ENCODE measurements at places on chromosomes 2 and 18. TPM values are rescaled to one million over a fixed set of nuclear protein-coding genes. Genes with fewer than 3 reads are reported as not detected.

TRAF3IP1 gene
- 12.2 TPM for total RNA-seq

TTC32 gene
- total RNA-seq: 18.8 TPM

RETREG2 gene
- total RNA-seq: 78.6 TPM

TTN gene
- total RNA-seq: 4.5 TPM

ANKRD53 gene
- 2.5 TPM for total RNA-seq

LCT gene
- total RNA-seq: 0.06 TPM

CACNB4 gene
- 22.3 TPM for total RNA-seq

PREB gene
- 27.1 TPM for total RNA-seq

- peaks cover 6% of the 10 kb centered on the region for H3K4me1 ChIP-seq
- H3K27me3 ChIP-seq: no peaks in the 10 kb centered on the region
- H3K36me3 ChIP-seq: no peaks in the 10 kb centered on the region
- no peak for DNase-seq
Measured at GRCh38 chr2:113167115-113167932, 6.4 kb upstream of the PSD4 start.

GRCh38 chr18:66523219-66523991 lies 80.5 kb downstream of the CDH19 start:
- H3K27me3 ChIP-seq: no peaks in the 10 kb centered on the region
- no peaks in the 10 kb centered on the region for H3K36me3 ChIP-seq
- DNase-seq: no peak
- H3K4me3 ChIP-seq: no peak overlapping the region
- H3K27ac ChIP-seq: no peak overlapping the region

DNA sequence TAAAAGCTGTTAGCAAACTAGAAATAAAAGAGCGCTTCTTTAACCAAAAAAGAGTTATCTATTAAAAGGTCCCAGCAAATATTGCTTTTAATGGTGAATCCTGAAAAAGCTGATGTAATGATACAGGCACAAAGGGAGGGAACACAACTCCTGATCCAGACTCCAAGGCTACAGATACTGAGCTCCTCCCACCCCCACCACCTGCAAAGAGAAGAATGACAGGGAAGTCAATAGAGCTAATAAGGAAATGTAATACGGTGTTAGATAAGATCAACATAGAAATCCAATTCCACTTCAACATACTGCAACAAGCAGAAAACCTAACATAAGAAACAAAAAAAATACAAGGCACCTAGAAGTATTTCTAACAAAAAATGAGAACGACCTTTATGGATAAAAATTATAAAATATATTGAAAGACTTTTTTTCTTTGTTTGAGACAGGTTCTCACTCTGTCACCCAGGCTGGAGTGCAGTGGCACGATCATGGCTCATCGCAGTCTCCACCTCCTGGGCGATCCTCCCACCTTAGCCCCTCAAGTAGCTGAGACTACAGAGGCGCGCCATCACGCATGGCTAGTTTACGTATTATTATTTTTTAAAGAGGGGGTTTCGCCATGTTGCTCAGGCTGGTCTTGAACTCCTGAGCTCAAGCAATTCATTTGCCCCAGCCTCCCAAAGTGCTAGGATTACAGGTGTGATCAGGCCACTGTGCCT lies 192.2 kb downstream of the HDAC4 start:
- peaks cover 3% of the 10 kb centered on the region for H3K36me3 ChIP-seq
- H3K27ac ChIP-seq: no peak overlapping the region
- no peak for DNase-seq
- no peak overlapping the region for H3K4me3 ChIP-seq
- peaks cover 50% of the 10 kb centered on the region for H3K4me1 ChIP-seq

GRCh38 chr2:60671966-60672365 lies 84.1 kb upstream of the PAPOLG start:
- H3K27ac ChIP-seq: no peak overlapping the region
- no peaks in the 10 kb centered on the region for H3K4me1 ChIP-seq
- no peak overlapping the region for H3K4me3 ChIP-seq
- H3K36me3 ChIP-seq: no peaks in the 10 kb centered on the region
- no peaks in the 10 kb centered on the region for H3K27me3 ChIP-seq
- no peak for DNase-seq

GRCh38 chr2:144886862-144887261 lies 366.9 kb upstream of the ZEB2 start:
- H3K4me3 ChIP-seq: no peak overlapping the region
- no peaks in the 10 kb centered on the region for H3K36me3 ChIP-seq
- DNase-seq: peak; percentile 12
- no peaks in the 10 kb centered on the region for H3K27me3 ChIP-seq
- H3K4me1 ChIP-seq: no peaks in the 10 kb centered on the region
- H3K27ac ChIP-seq: no peak overlapping the region

GRCh38 chr2:194907569-194907968 lies 749.5 kb upstream of the SLC39A10 start:
- no peaks in the 10 kb centered on the region for H3K36me3 ChIP-seq
- H3K27me3 ChIP-seq: no peaks in the 10 kb centered on the region
- H3K4me3 ChIP-seq: no peak overlapping the region
- no peak overlapping the region for H3K27ac ChIP-seq
- no peaks in the 10 kb centered on the region for H3K4me1 ChIP-seq

DNA sequence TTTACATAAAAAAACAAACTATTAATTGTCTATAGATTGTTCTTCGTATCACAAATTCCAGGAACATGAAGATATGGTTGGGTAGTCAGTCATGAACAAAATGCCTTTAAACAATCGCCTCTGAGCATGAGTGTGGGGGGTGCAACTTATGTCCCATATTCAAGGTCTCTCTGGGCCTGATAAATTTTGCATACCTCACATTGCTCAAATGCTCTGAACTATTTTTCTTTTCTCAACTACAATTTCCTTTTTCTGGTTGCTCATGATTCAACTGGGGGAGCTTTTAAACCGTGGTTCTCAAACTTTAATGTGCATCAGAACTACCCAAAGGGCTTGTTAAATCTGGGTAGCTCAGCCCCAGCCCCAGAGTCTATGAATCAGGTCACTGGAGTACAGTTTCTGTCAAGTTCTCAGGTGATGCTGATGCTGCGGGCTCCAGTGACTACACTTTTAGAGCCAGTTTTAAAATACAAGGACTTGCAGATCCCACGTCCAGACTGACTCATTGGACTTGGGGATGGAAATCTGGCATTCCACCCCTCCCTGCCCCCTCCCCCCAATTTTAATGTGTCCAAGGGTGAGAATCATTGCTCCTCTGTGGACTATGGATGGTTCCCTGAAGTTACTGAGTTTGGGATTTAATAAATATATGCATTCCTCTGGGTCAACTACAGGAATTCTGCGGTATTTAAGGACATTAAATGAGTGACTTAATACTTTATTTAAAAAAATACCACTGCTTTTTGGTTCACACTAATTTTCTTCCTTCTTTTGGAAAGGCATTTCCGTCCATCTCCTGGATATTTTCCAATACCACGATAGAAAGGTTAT lies 1.5 kb upstream of the GPD2 start:
- DNase-seq: no peak
- peaks cover 12% of the 10 kb centered on the region for H3K4me1 ChIP-seq
- H3K27me3 ChIP-seq: no peaks in the 10 kb centered on the region
- no peaks in the 10 kb centered on the region for H3K36me3 ChIP-seq

DNA sequence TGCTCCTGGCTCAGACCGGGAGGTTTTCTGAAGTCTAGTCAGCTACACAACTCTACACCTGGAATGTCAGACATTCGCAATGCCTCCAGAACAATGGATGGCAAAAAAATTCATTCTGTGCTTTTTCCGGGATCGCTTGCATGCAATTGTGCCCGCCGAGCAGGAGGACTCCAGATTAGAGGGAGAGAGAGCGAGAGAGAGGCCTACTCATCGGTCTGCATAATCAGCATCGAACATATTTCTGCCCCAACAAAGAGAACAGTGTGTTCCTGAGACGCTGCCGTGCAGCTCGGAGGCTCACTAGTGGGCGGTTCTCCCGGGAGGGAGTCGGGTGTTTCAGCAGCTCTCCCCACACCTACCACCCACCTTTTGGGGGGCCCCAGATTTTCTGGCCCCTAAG lies 117.1 kb downstream of the KLHL29 start:
- H3K27ac ChIP-seq: peak overlapping the region; percentile 63
- no peak overlapping the region for H3K4me3 ChIP-seq
- DNase-seq: no peak
- no peaks in the 10 kb centered on the region for H3K27me3 ChIP-seq

- H3K4me3 ChIP-seq: no peak overlapping the region
- H3K27ac ChIP-seq: no peak overlapping the region
- peak; percentile 71 for DNase-seq
- H3K36me3 ChIP-seq: no peaks in the 10 kb centered on the region
- H3K27me3 ChIP-seq: peaks cover 100% of the 10 kb centered on the region
Measured at GRCh38 chr2:161418715-161419637, 2.9 kb downstream of the TBR1 start.

GRCh38 chr2:166568409-166568808 lies 74.4 kb upstream of the SCN7A start:
- H3K4me1 ChIP-seq: no peaks in the 10 kb centered on the region
- DNase-seq: no peak
- no peak overlapping the region for H3K27ac ChIP-seq
- no peaks in the 10 kb centered on the region for H3K27me3 ChIP-seq

- H3K36me3 ChIP-seq: no peaks in the 10 kb centered on the region
- H3K27ac ChIP-seq: no peak overlapping the region
- no peaks in the 10 kb centered on the region for H3K27me3 ChIP-seq
- H3K4me1 ChIP-seq: no peaks in the 10 kb centered on the region
Measured at GRCh38 chr18:73646772-73647171, 500.9 kb downstream of the FBXO15 start.

- DNase-seq: no peak
- H3K4me3 ChIP-seq: no peak overlapping the region
- H3K27ac ChIP-seq: no peak overlapping the region
- no peaks in the 10 kb centered on the region for H3K27me3 ChIP-seq
- no peaks in the 10 kb centered on the region for H3K36me3 ChIP-seq
Measured at GRCh38 chr2:28305202-28305601, 87.5 kb upstream of the FOSL2 start.

GRCh38 chr18:52200406-52200805 lies 139.6 kb upstream of the DCC start:
- H3K4me1 ChIP-seq: no peaks in the 10 kb centered on the region
- H3K4me3 ChIP-seq: no peak overlapping the region
- H3K36me3 ChIP-seq: no peaks in the 10 kb centered on the region
- H3K27me3 ChIP-seq: no peaks in the 10 kb centered on the region

- no peak for DNase-seq
- no peaks in the 10 kb centered on the region for H3K4me1 ChIP-seq
- no peak overlapping the region for H3K4me3 ChIP-seq
- H3K27me3 ChIP-seq: no peaks in the 10 kb centered on the region
Measured at GRCh38 chr18:61710082-61710620, 182.7 kb downstream of the RNF152 start.

- H3K4me1 ChIP-seq: no peaks in the 10 kb centered on the region
- no peak overlapping the region for H3K4me3 ChIP-seq
- H3K36me3 ChIP-seq: no peaks in the 10 kb centered on the region
Measured at GRCh38 chr2:39156107-39156506, 35.3 kb upstream of the SOS1 start.

DNA sequence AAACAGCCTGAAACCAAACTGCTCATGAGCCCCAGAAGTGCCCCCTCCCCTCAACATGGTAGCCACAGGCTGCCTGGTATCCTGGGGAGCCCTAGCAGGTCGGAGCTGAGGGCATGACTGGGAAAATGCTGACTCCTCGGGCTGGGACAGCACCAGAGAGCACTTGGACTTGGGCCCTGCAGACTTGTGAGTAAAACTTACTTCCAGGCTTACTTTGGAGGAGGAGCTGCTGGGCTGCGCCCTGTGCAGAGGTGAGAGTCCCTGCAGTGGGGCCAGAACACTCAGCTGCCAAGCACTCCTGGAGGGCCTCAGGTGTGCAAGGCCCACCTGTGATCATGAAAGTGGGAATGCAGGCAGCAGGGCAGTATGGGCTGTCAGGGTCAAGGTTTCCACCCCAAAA lies 119.4 kb downstream of the SEPTIN10 start:
- DNase-seq: no peak
- H3K4me3 ChIP-seq: no peak overlapping the region
- H3K27me3 ChIP-seq: no peaks in the 10 kb centered on the region
- no peak overlapping the region for H3K27ac ChIP-seq
- peaks cover 30% of the 10 kb centered on the region for H3K36me3 ChIP-seq
- peaks cover 31% of the 10 kb centered on the region for H3K4me1 ChIP-seq

GRCh38 chr18:36066686-36067054 lies 689 bp downstream of the RPRD1A start:
- H3K4me1 ChIP-seq: peaks cover 3% of the 10 kb centered on the region
- peak overlapping the region; percentile 92 for H3K27ac ChIP-seq
- peaks cover 3% of the 10 kb centered on the region for H3K36me3 ChIP-seq
- H3K4me3 ChIP-seq: peak overlapping the region; percentile 88

DNA sequence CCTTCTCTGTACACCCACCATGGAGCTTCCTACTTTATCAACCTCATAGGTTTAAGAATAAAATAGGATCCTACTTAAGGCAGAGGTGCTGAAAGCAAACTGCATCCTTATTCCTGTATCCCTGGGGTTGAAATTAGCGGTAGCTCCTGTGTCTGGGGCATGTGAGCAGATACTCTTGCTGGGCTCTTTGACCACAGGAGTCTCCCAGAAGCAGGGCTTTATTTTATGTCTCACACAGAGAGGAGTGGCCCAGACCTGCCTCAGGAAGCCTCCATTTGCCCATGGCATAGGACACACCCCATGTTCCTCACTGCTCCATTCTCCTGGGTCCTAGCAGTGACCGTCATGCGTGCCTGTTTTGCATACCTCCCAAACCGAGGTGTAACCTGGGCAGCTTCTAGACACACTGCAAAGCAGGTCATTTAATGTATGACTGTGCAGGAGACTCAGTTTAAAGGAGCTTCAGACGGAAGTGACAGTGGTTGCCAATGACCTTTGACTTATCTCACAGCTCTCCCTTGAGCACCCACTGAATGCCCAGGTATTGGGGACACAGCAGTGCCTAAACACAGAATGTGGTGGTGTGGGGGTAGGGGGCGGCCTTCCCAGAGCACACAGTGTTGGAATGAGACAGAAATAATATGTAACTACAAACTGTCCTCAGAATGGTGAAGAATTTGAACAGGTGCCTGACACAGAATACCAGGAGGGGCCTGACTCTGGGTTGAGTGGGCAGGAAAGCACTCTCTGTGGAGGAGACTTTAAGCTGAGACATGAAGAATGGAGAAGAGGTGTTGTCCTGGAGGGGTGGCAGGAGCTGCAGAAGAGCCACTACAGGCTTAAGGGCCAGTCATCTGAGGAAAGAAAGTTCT lies 3.7 kb downstream of the TMEM37 start:
- no peak overlapping the region for H3K27ac ChIP-seq
- no peak for DNase-seq
- peaks cover 2% of the 10 kb centered on the region for H3K36me3 ChIP-seq
- peaks cover 23% of the 10 kb centered on the region for H3K27me3 ChIP-seq

DNA sequence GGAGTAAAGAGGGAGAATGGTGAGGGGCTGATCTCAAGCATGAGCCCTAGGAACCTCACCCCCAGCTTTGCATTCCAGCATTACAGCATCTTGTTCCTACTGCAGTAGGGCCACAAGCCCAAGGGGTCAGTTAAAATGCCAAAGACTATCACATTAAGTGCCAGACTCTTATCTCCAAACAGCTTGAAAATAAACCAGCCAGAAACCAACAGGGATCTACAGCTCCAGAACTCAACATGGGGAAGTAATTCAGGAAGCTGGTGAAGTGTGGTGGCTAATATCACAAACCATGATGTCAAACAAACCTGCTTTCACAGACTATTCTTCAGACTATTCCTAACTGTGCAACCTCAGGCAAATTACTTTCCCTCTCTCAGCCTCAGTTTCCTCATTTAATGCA lies 278.3 kb downstream of the TNS1 start:
- H3K36me3 ChIP-seq: no peaks in the 10 kb centered on the region
- peaks cover 4% of the 10 kb centered on the region for H3K4me1 ChIP-seq
- H3K27me3 ChIP-seq: no peaks in the 10 kb centered on the region
- no peak overlapping the region for H3K27ac ChIP-seq

Measured in spinal cord (tissue), 10 donors.